Suppressor macrophage treated with lipopolysaccharide for 4 hours (primary cell): ENCODE measurements at places on chromosomes 16 and 17.
A peak's percentile ranks its signal among the peaks of the same experiment; 100 is the strongest.

- DNase-seq, result peak; percentile 10
These were observed 36.2 kb upstream of the NAT9 start for GRCh38 chr17:74812109-74813009.

DNA sequence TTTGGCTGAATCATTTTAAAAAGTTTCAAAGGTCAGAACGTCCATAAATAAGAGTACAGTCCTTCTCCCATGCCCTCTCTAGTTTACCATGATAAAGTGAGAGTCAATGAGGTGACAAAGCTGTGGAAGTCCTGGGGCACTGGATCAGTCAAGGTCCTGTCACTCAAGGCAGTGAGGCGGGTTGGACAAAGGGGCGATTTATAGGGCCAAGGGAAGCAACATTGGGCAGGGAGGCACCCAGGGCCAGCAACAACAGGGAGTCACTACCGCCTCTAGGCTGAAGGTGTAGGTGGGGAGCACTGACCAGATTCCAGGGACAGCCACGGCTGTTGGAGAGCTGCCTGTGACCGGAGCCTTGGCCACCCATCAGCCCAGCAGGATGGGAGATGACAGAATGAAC, 28.6 kb upstream of the DYNLL2 start:
- no peak for DNase-seq

GRCh38 chr17:37090941-37091340, 142.2 kb downstream of the AATF start:
- DNase-seq, result no peak

- DNase-seq, result no peak
These were observed 730.7 kb downstream of the CDH11 start for GRCh38 chr16:64391063-64391600.

- DNase-seq, result no peak
These were observed 151.4 kb downstream of the TMEM132E start for GRCh38 chr17:34730816-34731215.

GRCh38 chr16:74923766-74924460, 61.0 kb downstream of the WDR59 start:
- DNase-seq, result no peak

DNA sequence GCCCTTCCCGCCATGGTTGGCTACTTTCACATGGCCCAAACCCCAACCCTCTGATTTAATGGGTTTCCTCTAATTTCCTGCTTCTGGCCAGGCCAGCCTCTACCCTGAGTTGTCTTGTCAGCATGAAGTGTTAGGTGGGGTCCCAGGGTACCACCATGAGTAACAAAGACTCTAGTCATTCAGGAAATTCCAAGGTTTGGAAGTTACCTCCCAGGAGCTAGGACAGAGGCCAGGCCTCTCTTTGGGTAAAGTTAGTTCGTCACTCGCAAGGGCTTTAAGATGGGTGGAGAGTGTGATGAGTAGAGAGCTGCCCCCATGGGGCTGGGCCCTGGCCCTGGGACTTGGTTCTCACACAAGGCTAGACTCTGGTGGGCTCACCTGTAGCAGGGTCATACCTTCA, 54.6 kb downstream of the PLD6 start:
- DNase-seq, result peak; percentile 15

DNA sequence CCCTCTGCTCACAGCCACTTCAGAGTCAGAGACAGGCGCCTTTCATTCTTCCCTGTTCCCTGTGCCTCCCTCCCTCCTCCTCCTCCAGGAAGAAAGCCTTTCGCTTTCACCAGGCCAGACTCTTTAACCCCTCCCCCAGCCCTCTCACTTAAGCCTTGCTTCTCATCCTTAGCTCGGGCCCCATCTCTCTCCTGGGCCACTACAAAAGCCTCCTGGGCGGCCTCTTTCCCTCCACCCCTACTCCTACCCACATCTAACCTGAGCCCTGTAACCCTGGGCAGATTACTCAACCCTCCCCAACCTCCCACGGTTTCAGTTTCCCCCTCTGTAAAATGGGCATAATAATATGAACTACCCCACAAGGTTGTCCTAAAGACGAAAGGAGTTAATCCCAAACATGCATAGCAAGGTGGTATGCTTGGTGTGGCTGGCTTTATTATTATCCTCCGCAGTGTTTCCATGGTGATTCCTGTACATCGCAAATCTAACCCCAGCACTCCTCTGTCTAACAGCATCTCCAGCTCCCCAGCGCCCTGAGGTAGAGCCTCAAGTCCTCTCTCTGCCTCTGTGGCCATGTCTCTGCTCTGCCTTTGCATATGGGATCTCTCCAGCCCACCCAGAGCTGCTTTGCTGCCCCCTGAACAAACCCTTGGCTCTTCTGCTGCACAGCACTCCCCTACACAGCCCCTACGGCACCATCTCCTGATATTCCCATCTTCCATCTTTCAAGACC, 17.7 kb downstream of the PIMREG start:
- no peak for DNase-seq

DNA sequence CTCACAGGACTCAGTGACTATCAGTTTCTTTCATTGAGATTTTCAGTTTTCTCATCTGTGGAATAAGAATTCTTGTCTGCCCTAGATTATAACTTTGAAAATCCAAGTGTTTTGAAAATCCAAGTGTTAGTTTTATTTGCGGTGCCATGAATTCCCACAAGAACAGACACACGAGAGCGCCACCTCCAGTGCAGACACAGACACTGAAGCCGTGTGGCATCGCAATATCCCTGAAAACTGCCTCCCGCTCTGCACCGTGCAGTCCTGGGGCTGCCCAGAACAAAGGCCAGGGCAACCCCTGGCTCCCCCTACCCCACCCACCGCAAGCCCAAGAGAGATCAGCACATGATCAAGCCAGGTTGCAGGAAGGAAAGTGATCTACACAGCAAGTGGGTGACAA, 229.5 kb upstream of the ASIC2 start:
- DNase-seq, result no peak

DNA sequence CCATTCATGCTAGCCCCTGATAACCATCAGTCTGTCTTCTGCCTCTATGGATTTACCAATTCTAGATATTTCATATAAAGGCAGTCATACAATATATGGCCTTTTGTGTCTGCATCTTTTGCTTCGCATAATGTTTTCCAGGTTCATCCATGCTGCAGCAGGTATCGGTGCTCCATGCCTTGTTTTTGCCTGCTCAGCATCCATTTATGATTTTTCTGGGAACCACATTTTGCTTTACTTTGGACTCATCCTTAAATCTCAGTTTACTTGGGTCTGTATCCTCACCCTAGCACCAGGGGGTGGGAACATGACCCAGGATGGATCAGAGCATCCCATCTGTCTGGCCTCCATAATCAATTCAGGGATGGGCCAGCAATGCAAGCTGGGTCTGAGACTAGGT, 325.7 kb downstream of the XYLT1 start:
- no peak for DNase-seq

GRCh38 chr17:49344914-49345313, 17.1 kb downstream of the ZNF652 start:
- DNase-seq, result no peak

- peak; percentile 72 for DNase-seq
These were observed 40.5 kb upstream of the ATP2A3 start for GRCh38 chr17:4004517-4005295.
